ENCODE measurements at places on chromosomes 6 and 20.
A peak's percentile ranks its signal among the peaks of the same experiment; 100 is the strongest.

DNA sequence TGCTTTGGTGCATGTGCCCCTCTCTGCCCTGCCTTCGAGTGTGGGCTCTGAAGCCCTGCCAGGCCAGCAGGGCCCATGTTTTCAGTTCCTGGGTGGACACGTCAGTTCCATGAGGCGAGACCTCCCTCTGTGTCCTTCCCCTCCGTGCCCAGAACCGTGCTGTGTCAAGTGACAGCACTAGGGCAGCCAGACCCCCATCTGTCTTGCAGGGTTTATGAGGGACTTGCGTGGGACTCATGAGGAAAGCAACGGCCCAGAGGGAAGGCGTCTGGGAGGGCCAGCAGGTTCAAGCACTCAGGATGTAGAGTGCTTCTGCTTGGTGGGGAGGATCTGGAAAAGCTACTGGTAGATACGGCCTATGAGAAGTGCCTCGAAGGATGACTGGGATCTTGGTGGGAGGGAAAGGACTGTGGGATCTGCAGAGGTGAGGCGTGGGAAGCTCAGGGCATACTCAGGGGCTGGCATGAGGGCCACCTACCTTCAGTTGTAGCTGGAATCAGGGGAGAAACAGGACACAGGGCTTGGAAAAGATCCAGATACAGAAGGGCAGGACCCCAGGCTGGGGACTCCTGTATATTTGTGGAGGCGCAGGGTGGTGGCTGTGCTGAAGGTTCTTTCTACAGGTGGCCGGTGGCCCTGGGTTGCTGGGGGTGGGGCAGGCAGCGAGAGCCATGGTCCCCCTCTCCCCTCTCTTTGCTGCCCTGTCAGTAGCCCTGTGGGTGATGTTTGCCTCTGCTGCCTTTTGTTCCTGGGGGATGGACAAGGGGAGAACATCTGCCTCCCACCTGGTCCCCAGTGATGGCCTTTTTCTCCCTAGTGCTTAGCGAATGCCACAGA lies 5.5 kb downstream of the NPEPL1 start:
- DNase-seq: no peak

DNA sequence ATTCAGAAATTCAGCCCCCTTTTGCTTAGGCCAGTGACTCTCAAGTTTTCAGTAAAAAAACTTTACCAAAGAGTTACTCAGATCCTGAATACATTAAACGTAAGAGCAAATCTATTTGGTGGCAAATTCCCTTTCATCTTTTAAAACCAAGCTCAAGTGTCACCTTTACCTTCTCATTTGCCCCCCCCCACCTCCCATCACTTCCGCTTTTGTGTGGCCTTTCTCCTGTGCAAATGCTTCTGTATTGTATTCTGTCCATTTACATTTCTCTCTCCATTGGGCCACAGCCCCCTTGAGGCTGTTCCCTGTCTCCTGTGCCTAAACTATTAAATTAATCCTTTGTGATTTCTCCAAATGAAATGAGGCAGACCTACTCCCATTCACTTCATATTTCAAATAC lies 1.9 kb downstream of the NOL7 start:
- DNase-seq: no peak

- DNase-seq: no peak
These were observed 105.4 kb upstream of the RIN2 start for GRCh38 chr20:19652591-19653026.

GRCh38 chr20:47070176-47070575 lies 175.5 kb downstream of the EYA2 start:
- no peak for DNase-seq

- DNase-seq: peak; percentile 36
These were observed 95.6 kb downstream of the LAMP5 start for GRCh38 chr20:9609887-9610502.

- DNase-seq: no peak
These were observed 35.5 kb downstream of the ASCC3 start for GRCh38 chr6:100845676-100846075.

DNA sequence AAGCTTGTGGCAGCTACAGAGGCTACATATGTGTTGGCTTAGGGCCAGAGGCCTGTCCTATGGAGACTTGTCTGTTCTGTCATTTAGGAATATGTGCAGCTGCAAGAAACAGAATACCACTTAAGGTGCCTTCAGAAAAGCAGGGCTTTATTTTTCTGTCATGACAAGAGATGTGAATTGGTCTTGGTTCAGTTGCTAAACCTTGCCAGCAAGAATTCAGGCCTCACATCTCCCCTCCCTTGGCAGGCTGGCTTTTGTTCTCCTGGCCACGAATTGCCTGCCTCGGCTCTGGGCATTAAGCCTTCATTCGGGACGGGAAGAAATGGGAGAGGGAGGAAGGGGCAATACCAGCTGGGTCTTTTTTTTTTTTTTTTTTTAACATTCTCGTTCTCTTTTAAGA lies 82.4 kb upstream of the TGM3 start:
- DNase-seq: no peak

- no peak for DNase-seq
These were observed 42.6 kb upstream of the KHDRBS2 start for GRCh38 chr6:62328607-62329006.

DNA sequence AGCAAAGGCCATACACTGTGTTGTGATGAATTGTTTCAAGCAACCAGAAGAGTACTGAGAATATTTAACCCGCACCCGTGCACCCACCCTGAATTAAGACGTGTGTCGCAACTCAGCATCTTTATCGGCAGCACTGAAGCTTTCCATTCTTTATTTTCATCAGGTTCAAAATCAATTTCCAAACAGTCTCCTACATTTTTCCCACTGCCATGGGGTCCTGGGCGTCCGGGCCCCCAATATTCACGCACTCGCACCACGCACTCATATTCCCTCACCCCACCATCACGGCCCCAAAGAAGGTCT lies 1.8 kb downstream of the LTB start:
- no peak for DNase-seq

DNA sequence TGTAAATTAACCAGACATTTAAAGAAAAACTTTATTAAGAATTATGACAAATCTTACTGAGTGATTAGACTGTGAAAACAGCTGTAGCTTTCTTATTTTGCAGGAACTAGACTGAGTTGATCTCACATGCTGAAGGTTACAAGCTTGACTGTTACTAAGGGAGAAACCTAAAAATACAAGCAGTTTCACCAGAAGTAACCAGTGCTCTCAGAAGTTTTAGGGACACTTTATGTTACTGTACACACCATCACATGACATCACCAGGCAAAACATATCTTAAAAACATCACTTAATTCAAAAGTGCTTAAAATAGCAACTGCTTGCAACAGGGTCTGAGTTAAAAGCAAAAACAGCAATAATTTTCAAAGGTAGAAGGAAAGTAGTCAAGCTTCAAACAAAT lies 5.4 kb downstream of the FBXO30 start:
- no peak for DNase-seq

- no peak for DNase-seq
These were observed 1.1 kb downstream of the RNF144B start for GRCh38 chr6:18388271-18388670.

GRCh38 chr20:51400051-51400926 lies 142.2 kb downstream of the NFATC2 start:
- no peak for DNase-seq

DNA sequence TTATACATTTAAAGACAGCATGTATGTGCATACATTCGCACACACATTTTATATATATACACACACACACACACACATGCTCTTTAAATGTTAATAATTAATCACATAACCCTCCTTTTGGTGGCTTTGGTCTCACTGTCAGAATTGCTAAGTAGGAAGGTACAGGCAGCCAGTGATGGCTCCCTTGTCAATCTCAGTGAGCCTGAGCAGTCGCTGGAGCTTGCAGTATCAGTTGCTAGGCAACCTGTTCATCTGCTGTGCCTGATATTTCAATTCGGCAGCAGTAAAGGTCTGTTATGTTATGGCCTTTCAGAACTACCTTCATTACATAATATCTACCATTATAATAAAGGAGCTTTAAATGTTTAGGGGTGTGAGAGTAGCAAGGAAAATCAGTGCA lies 374.3 kb downstream of the LMBRD1 start:
- DNase-seq: no peak

GRCh38 chr6:113073611-113074191 lies 726.6 kb downstream of the RFPL4B start:
- no peak for DNase-seq

DNA sequence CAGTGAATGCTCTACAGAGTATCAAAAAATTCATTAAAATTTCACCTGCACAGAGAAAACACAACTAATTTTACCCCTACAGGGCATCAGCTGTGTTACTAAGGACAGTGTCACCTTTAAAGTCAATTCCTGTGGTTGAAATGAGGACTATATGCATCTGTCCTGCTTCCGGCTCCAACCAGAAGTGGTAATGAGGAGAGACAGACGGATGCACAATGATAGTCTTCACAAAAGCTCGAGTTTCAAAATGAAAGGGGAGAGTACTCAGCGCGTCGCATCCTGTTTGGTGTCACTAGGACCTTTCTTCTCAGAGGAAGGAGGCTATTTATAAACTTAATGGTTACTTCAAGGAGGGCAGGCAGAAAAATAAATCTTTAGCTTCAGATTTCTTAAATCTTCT lies 86.5 kb downstream of the LYRM4 start:
- peak; percentile 34 for DNase-seq

GRCh38 chr20:20955892-20956291 lies 150.3 kb downstream of the LINC00237 start:
- DNase-seq: no peak

GRCh38 chr20:16821211-16822089 lies 73.3 kb downstream of the OTOR start:
- no peak for DNase-seq

DNA sequence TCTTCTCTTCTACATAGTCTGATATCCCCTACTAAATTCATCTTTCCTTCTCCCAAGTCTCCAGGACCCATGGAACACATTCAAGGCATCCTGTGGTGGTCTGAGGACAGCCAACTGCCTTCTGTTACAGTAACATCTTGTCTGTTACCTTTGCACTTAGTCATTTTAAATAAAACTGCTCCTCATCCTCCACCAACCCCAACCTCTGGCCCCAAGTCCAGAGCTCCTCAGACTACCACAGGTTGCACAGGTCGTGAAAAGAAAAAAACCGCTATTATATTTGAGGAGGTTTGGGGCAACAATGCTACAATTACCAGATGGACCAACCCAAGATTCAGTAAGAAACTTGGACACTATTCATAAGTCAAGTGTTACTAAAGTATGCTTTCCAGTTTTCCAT lies 49.9 kb downstream of the MAN1A1 start:
- no peak for DNase-seq

GRCh38 chr6:147177286-147177685 lies 26.9 kb upstream of the STXBP5 start:
- DNase-seq: no peak

DNA sequence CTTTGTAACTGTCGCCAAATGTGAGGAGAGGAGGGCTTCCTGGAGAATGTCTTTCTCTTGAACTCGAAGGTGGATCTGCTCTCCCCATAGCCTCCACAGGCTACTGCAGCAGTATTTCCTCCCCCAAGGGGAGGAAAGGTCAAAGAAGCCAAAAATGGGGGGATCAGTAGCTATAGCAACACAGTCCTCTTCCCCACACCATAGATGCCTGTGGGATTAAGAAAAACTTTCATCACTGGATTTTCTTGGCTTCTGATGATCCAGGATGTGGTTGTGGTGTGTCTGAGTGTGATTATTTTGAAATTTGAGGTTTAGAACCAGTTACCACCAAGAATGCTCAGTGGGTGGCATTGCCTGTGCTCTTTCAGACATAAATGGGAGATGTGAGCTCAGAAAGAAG lies 140.1 kb upstream of the SPACA1 start:
- no peak for DNase-seq

GRCh38 chr20:60060006-60060557 lies 101.9 kb downstream of the CDH26 start:
- no peak for DNase-seq

GRCh38 chr6:127102299-127102698 lies 16.2 kb upstream of the RSPO3 start:
- DNase-seq: no peak

- no peak for DNase-seq
These were observed 32.7 kb downstream of the FAM50B start for GRCh38 chr6:3881711-3882421.

- DNase-seq: peak; percentile 39
These were observed 8.1 kb upstream of the ZBP1 start for GRCh38 chr20:57628047-57628961.

GRCh38 chr6:91241946-91242613 lies 655.2 kb upstream of the MAP3K7 start:
- no peak for DNase-seq

- no peak for DNase-seq
These were observed 19.1 kb downstream of the TGM3 start for GRCh38 chr20:2314759-2315439.

DNA sequence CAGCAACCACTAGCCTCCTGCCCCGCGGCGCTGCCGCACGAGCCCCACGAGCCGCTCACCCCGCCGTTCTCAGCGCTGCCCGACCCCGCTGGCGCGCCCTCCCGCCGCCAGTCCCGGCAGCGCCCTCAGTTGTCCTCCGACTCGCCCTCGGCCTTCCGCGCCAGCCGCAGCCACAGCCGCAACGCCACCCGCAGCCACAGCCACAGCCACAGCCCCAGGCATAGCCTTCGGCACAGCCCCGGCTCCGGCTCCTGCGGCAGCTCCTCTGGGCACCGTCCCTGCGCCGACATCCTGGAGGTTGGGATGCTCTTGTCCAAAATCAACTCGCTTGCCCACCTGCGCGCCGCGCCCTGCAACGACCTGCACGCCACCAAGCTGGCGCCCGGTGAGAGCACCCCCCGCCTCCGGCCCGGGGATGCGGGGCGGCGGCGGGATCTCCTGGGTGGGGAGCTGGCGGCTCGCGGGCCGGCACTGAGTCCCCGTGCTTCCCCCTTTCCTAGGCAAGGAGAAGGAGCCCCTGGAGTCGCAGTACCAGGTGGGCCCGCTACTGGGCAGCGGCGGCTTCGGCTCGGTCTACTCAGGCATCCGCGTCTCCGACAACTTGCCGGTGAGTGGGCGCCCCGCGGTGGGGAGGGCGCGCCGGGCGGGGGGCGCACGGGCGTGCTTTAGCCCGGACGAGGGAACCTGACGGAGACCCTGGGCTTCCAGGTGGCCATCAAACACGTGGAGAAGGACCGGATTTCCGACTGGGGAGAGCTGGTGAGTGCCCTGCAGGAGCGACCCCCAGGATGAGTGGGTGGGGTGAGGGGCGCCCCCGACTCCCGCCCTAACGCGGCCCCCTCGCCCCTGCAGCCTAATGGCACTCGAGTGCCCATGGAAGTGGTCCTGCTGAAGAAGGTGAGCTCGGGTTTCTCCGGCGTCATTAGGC lies 585 bp downstream of the PIM1 start:
- peak; percentile 94 for DNase-seq

- no peak for DNase-seq
These were observed 27.4 kb upstream of the KHDC1 start for GRCh38 chr6:73290435-73290834.

- no peak for DNase-seq
These were observed 2.7 kb downstream of the EPB41L2 start for GRCh38 chr6:131060311-131060710.

Data from right kidney (tissue), 9 donors.